ENCODE measurements at places on chromosomes 12 and 14.

DNA sequence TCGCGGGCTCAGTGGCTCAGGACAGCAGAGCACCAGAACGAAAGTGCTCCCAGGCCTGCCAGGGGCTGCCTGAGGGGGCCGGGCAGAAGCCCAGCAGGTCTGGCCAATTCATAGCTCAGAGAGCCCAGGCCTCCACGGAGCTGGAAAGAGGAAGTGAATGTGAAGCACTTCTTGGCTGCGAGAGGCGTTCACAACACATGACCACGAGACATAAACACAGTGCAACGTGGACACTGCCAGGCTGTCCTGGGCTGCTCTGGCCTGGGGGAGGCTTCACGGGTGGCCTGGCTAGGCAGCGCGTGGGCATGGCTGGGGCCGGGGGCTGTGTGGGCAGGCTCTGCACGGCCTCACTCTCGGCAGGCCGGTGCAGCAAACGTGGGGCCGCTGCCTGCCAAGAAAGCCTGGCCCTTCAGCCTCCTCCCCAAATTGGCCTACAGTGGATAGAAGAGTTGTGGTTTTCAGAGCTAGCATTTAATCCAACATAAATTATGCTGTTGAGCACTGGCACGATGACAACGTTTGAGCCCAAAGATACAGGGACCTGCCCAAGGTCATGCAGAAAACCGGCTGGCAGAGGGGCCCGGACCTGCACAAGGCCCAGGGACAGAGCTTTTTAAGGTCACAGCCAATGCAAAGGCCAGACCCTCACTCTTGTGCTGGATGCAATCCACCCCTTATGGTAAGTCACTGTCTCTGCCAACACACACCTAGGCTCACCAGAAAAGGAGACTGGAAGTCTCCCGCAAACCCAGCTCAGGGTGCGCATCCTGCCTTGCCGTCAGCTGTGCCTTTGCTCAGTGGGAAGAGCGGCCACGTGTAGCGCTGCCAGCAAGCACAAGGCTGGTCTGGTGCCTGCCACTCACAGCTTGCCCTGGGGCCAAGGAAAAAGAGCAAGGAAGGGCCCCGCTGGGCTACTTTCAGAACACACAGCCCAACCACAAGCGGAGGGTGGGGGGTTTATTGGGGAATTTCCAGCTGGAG, 8.6 kb downstream of the SLC25A29 start:
- no peak for DNase-seq

GRCh38 chr12:127414636-127415035, 852.3 kb upstream of the TMEM132C start:
- DNase-seq = no peak

GRCh38 chr14:95943699-95944098, 67.1 kb downstream of the TUNAR start:
- DNase-seq = no peak

DNA sequence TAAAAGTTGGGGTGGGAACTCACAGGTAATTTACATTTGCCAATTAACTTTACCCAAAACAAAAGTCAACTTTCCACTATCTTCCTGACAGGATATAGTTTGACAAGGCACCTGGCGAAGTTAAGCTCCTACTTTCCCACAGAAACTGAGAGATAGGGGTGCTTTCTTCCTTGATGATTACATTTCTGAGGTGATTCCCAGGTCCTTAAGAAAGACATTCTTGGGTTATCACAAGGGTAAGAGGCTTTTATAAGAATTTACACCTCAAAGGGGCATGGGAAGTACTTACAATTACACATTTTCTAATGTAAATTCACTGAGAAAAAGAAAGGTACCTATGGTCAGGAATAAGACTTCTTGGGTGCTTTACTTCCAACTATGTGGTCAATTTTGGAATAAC, 660.9 kb upstream of the MGAT4C start:
- no peak for DNase-seq

DNA sequence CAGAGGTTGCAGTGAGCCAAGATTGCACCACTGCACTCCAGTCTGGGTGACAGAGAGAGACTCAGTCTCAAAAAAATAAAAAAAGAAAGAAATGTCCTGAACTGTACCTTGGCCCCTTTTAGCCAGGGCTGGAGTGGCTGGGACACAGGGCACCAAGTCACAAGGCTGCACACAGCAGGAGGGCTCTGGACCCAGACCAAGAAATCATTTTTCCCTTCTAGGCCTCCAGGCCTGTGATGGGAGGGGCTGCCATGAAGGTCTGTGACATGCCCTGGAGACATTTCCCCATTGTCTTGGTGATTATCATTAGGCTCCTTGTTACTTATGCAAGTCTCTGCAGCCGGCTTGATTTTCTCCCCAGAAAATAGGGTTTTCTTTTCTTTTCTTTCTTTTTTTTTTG, 5.1 kb upstream of the ACOT6 start:
- DNase-seq = no peak

DNA sequence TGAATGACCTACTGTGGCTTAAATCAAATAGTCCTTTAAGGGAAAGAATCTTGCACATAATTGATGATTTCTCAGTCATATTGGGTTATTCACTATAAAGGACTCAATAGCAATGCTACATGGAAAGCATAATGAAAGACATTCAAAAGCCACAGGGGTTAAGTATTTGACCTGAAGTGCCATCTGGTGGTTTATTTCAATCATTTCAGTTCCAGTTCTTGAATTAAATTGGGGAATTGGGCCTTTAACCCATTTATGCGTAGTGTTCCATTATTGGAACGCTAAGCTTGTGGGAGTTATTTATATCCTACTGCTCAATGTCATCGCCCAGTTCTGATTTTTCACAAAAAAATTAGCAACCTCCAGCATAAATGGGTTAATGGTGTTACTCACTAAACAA, 41.3 kb upstream of the C12orf71 start:
- peak; percentile 3 for DNase-seq

DNA sequence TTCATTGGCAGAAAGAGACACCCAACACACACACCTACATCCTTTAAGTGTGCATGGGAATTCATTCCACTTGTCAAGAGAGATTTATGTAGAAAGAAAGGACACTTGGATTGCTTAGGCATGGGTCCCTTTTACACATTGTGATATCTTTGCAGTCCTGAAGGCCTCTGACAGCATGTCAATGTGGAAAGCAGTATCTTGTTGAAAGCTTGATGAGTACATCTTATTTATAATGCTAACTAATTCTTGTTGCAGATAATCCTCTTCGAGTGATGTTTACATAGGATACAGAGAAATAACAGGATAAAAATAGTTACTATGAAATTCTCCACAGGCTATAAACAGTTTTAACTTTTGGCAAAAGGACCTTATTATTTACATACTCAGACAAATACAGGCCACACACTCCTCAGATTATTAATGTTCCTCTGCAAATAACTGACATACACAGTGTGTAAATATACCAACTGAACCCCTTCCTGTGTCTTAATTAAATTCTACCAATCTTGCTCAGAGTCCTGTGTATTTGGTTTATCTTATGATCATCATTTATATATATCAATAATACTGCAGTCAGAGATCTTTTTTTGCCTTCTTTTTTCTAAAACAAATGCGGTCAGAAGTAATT, 111.8 kb upstream of the DIO2 start:
- no peak for DNase-seq

DNA sequence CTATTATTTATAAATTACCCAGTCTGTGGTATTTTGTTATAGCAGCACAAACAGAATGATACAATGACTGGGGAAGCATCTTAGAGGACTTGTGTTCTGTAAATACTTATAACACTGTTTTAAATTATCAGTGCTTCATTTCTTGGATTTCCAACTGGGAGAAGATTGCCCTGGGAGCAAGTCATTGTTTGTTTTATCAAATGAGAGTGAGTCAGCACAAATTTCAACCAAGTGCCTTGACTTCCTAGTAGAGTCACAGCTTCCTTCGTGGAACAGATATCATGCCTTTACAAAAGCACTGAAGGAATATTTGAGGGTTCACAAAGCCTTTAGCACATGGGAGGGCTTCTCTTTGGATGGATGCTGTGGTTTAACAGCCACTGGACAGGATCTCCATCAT, 234.1 kb downstream of the KTN1 start:
- no peak for DNase-seq

DNA sequence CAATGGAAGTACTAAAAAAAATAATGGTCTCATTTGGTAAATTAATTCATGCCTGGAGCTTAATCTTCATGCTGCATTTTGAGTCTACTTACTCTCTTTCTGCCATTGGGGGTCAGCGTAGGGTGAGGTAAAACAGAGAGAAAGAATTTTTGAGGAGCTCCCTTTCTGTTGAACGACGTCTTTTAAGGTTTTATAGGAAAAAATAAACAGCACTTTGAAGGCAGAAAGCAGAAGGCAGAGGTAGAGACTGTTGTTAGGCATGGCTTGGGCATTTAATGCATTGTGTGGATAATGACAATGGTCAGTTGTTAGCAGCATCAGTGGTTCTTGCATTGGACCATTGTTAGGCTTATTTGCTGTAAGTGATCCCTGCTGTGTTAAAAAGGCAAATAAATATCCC, 557.2 kb upstream of the STXBP6 start:
- DNase-seq = no peak

GRCh38 chr12:52005903-52006703, 643 bp upstream of the TAMALIN start:
- DNase-seq = no peak

Measured in retinal pigment epithelial cell (primary cell).